NCI-H2081 (cell line): ENCODE measurements at places on chromosomes 4 and X.

- DNase-seq: no peak
These were observed 177.8 kb upstream of the IGFBP7 start for GRCh38 chr4:57287687-57288604.

- no peak for DNase-seq
These were observed 5.3 kb downstream of the NKX1-1 start for GRCh38 chr4:1400831-1401408.

- DNase-seq: no peak
These were observed 12.5 kb upstream of the MSX1 start for GRCh38 chr4:4847011-4847410.

DNA sequence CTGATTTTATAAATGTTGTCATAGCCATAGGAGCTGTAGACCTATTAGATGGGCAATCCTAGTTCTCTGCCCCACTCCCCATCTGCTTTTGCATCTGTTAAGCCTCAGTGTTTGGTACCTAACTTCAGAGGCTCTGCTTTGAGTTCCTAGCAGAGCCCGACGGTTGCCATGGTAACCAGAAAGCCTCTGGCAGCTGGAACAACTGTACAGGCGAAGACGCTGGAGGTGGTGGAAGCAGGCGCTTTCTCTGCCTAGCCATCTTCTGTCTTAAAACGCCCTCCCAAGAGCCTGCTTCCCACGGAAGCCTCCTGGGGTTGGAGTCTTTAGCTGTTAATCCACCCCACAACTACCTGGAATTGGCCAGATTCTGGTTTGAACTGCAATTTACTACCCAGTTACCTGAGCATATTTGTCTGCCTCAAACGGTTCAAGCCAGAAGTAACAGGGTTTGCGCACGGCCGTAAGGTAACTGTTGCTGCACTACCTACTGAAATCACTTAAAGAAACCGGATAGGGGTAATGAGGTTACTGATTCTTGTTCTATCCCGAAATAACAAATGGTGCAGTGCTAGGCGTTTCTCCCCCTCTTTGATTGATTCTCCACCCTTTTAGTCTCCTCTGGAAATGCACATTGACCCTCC is 1.0 kb upstream of the GABRG1 start:
- peak; percentile 6 for DNase-seq

- no peak for DNase-seq
These were observed 56.0 kb downstream of the ELOVL6 start for GRCh38 chr4:110142461-110142860.

DNA sequence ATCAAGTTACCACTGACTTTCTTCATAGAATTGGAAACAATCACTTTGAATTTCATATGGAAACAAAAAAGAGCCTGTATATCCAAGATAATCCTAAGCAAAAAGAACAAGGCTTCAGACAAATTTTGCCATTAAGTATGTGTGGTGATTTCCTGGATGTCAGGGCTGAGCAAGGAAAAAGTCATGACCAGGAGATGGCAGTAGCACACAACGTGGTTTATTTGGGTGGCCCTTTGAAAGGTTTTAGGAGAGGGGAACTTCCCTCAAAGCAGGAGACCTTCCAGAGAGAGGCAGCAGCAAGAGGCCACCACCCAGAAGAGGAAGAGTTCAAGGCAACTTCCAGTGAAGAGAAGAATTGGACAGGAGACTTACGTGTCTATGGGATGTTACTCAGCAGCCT is 18.1 kb upstream of the ZXDB start:
- DNase-seq: no peak

DNA sequence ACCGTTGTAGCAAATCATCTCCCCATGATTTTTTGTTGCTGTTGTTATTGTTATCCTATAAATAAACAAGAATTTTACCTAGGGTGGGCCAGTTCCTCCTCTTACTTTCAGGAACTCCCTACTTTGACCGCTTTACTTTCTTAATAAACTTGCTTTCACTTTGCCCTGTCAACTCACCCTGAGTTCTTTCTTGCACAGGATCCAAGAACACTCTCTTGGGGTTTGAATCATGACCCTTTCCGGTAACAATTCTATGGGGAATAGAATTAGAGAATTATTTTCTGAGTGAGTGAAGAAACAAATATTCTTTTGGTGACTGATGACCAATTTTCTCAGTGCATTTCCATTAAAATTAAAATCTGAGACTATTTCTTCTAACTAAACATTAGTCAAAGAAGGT is 584.0 kb upstream of the TENM3 start:
- no peak for DNase-seq

DNA sequence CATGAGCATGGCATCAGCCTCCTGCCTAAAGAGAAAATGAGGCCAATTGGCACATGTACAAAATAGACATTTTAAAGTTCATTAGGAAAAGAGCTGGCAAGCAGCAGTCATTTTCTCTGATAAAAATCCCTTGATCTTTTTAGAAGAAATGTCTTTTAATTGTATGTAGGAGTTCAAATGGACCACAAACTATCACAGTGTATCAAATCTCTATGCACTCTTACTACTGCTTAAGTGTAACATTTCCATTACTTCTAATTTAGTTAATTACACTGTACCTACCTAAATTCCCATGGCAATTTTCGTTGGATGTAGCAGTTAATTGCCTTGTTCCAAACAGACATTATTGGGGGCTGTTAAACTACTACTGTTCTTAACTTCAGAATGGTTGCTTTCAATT is 233.7 kb upstream of the TECRL start:
- no peak for DNase-seq

GRCh38 chrX:119391279-119391678 is 7.9 kb upstream of the SLC25A43 start:
- DNase-seq: no peak

DNA sequence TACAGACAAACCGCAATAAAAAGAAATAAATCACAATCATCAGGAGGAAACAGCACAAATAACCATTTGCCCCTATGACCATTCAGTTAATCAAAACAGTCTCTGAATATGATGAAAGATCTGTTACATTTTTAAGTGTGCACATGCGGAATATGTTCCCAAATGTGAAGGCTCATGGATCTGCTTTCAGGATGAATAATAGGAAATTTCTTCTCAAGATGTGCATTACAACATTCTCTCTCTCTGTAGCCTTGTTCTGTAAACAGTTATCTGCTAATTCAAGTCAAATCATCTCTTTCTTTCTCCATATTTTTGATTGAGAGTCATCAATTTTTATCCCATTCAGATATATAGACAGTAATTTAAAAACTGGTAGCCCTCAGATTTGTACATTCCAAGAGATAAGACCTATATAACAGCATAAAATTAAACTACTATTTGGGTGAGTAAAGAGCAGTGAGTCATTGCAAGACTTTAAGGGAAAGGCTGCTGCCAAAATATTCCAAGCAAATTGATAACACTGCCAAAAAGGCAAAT is 433.9 kb upstream of the ATOH1 start:
- no peak for DNase-seq

DNA sequence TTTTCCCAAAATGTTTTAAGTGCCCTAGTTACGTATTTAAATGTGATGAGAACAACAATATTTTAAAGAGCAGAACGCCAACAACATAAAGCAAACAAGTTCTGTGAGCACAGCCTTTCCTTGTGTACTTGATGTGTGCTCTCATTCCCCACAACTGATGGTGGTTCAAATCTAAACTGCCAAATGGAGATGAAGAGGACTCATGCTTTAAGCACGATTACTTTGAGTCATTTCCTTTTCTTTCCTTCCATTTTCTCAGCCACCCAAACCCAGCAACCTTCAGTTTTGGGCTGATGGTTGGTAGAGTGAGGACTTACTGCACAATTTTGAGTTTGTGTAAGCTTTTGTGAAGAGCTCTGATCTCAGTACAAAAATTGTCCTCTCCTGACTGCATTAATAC is 1.7 kb downstream of the NSD2 start:
- no peak for DNase-seq

- DNase-seq: no peak
These were observed 41.7 kb downstream of the ATP11C start for GRCh38 chrX:139890991-139891700.

- no peak for DNase-seq
These were observed 748 bp downstream of the CFP start for GRCh38 chrX:47628982-47629381.

- DNase-seq: no peak
These were observed 273.9 kb downstream of the ARAP2 start for GRCh38 chr4:35970366-35970960.

DNA sequence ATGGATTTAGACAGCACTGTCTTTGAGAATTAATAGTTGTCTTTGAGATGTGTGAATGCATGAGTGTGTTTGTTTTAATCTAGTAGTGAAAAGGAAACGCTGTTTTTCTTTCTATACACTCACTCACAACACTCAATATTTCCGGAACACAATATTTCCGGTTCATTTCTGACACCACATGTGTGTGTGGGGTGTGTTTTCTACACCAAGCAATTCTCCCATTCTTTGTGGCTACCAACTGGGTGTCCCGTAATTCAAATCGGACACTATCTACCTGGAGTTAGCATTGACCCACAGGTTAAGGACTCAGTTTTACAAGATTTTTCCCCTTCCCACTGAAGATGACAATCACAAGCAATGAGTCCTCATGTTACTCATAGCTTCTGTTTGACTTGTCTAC is 113.9 kb downstream of the SNCA start:
- DNase-seq: no peak

- peak; percentile 16 for DNase-seq
These were observed 534.7 kb downstream of the KCNIP4 start for GRCh38 chr4:21413807-21414370.

DNA sequence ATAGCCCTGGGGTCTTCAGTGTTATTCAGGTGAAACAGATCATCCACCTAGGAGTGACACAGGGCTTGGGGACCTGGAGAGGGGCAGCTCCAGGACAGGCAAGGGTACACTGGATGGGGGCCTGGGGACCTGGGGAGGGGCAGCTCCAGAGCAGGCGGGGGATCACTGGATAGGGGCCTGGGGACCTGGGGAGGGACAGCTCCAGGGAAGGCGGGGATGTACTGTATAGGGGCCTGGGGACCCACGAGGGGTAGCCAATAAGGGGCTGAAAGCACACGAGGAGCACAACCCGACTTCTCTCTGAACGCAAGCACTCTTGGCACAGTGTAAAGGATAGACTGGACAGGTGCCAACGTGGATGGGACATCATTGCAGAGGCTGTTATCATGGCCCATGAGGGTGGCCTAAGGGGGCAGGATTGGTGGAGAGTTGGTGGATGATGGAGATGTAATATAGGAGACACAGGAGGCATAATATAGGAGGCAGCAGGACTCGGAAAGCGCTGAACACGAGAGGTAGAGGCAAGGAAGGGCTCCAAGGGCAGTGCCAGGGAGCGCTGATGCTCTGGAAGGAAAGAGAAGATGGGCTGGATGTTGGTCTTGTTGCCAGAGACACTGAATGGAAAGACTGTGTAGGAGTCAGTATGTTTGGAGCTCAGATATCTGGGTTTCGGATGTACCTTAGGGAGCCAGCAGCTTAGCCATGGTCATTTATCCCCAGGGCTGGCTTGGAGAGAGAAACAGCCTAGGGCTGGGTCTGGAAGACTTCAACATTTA is 37.9 kb upstream of the FGFBP2 start:
- no peak for DNase-seq

DNA sequence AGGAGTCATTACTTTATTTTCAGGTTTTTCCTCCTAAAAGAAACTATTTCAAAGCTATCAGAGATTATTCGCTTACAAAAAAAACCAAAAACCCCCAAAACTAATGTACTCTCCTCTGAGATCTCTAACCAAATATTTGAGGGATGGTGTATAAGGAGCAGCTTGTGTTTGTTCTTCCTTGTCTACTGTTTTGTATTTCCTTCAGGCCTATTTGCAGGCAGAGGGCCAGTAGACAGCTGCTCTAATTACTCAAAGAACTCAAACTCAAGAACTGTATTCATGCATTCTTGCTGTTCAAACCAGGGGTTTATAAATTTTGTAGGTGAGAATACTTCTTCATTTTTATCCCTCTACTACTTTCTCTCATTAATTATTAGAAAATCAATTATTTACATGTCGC is 51.3 kb downstream of the SH3RF1 start:
- DNase-seq: no peak

DNA sequence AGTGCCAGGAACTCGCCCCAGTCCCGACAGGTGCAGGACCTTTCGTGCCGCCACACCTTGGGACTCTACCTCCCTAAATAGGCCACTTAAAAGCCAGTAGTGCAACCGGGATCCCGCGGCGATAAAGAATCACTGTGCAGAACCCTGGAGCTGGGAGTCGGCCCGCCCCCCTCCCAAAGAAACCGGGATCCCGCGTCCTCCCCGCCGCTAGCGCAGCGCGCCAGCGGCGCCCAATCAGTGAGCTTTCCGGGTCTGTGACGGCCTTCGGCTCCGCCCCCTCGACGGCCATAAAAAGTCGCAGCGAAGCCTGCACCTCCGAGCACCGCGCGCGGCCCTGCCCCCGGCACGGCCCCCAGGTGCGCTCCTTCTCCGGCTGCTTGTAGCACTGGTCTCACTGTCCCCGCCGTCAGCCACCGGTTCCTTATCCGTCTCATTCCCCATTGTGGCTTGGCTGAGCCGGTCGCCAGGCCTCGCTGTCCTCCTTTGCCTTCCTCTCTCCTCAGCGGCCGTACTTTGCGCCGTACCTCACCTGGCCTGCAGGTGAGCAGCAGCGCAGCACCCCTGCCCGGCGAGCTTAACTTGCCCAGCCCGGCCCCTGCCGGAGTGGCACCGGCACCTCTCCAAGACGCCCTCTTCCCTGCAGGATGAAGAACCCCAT is at the start of gene LRAT:
Gene LRAT, plus strand, starts transcription at position 318 of the 658 bp plus-strand sequence. Its CDS starts 327 bp downstream, at position 645.
- DNase-seq: peak; percentile 70

- no peak for DNase-seq
These were observed 31.8 kb downstream of the NAA11 start for GRCh38 chr4:79294064-79294463.

DNA sequence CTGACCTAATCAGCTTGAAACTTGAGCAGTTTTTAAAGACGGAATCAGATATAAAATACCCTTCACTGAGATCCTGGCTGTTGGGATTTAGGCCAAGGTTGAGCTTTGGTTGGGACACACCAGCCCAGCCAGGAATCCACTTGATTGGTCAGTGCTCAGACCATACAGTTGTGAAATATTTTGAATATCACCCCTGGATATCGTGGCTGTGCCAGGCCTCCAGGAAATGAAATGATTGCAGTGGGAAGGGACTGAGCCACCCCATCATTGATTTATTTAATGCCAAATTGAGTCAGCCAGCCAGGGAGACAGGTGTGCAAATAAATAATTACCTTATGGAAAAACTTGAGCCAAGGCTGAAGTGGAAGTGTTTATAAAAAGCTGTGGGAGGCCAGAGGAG is 128.4 kb upstream of the SCML1 start:
- DNase-seq: peak; percentile 50

DNA sequence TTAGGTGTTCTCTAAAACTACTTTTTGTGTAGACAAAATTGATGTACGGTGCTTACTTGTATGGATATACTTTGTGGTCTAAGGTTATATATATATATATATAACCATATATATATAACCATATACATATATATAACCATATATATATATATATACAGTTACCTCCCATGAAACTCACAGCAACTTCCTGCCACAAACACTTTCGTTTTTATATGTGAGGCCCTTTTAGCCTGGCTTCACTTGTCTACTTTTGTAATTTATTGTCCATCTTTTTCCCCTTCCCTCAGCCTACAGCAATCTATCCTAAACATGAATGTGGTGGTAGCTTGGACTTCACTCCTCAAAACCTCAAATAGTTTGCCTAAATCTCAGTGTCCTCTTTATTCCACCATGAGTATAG is 72.8 kb upstream of the NPFFR2 start:
- DNase-seq: no peak

GRCh38 chrX:45873781-45874180 is 671.4 kb downstream of the ZNF674 start:
- DNase-seq: no peak

- no peak for DNase-seq
These were observed 17.6 kb downstream of the CD99 start for GRCh38 chrX:2708592-2709188.
